ENCODE measurements at places on chromosomes 5 and 9.

DNA sequence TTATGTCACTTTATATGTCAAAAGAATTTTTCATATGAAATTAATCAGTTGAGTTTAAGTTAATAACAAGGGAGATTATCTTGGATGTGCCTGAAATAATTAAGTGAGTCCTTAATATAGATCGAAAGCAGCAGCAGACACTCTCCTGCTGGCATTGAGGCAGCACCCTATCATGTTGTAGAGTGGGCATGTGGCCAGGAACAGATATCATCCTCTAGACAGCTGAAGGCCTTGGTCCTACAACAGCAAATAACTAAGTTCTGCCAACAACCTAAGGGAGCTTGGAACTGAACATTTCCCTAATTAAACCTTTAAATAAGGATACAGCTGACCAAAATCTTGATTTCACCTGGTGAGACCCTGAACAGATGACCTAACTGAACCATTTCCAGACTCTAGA is 25.8 kb upstream of the UGT3A1 start:
- DNase-seq: no peak

GRCh38 chr9:69919461-69920061 is 98.9 kb downstream of the CFAP95 start:
- DNase-seq: peak; percentile 35

- DNase-seq: no peak
These were observed 134.9 kb upstream of the LPCAT1 start for GRCh38 chr5:1658665-1659064.

DNA sequence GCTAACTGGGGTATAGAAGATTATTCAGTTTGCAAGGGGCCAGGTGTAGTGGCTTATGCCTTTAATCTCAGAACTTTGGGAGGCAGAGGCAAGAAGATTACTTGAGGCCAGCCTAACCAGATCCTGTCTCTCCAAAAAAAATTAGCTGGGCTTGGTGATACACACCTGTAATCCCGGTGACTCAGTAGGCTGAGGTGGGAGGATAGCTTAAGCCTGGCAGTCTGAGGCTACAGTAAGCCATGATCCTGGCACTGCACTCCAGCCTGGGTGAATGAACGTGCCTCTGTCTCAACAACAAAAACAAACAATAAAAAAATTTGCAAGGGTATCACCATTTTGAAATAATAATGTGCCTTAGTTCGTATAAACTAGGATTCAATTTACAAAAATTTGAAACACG is 51.3 kb downstream of the BAAT start:
- no peak for DNase-seq
